ENCODE measurements at places on chromosomes 2 and 18.

GRCh38 chr2:45494275-45494977, 116.6 kb downstream of the SRBD1 start:
- no peak for DNase-seq

DNA sequence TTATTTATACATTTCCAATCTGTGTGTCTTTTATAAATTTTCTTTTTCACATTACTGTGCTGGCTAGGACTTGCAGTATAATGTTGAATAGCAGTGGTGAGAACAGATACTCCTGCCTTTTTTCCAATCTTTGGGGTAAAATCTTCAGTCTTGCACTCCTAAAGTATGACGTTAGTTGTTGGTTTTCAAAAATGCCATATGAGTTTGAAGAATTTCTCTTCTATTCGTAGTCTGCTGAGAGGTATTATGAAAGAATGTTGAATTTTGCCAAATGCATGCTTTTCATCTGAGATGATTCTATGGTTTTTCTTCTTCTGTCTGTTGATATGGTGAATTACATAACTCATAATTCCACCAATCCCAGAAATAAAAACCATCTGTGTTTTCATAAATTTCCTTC, 335.3 kb upstream of the CHST9 start:
- no peak for DNase-seq

DNA sequence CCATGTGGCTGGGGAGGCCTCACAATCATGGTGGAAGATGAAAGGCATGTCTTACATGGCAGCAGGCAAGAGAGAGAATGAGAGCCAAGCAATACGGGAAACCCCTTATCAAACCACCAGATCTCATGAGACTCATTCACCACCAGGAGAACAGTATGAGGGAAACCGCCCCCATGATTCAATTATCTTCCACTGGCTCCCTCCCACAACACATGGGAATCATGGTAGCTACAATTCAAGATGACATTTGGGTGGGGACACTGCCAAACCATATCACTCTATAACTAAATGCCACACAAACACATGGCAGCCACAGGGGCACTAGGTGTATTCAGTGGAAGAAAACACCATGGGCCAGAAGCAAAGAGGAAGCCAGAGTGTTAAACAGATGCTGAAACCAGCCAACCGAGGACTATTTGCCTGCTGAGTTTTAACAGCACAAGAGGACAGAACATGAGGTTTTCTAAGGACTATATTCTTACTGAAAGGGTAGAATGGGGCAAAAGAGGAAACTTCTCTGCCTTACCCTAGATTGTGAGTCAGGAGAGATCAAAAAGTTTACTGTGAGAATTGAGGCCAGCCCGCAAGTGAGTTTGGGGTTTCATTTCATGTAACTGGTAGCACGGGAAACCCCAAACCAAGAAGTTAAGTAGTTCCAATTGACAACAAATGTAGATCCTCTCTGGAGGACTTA, 49.2 kb downstream of the SIGLEC15 start:
- peak; percentile 51 for DNase-seq

DNA sequence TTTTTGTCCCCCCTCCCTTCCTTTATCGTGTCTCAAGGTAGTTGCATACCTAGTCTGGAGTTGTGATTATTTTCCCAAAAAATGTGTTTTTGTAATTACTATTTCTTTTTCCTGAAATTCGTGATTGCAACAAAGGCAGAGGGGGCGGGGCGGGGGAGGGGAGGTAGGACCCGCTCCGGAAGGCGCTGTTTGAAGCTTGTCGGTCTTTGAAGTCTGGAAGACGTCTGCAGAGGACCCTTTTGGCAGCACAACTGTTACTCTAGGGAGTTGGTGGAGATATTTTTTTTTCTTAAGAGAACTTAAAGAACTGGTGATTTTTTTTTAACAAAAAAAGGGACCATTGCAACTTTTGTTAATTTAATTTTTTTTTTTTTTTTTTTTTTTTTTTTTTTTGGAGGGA, 2.1 kb downstream of the SOX11 start:
- DNase-seq = no peak

DNA sequence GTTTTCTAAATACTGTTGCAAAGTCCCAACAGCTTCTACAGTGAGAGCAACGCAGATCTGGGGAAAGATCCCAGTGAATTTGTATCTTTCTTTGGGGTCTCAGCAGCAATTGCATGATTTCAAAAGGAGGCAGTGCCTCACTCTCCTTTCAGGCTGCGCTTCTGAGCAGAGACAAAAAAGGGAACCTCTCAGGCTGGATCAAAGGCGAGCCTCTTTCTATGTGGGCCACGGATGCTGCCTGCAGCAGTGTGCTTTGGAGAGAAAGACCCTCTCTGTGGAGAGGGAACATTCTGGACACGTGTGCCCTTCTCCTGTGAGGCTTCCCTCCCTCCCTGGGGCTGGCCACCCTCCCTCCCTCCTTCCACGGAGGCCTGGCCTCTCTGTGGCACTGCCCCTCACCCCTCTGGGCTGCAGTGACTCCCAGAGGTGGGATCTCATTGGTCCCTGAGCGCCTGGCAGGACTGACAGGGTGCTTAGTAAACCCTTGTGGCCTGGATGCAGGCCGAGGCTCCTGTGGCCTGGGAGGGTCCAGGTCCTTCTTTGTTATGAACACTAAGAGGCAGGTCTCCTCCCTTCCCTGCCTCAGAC, 21.6 kb upstream of the PDIA6 start:
- no peak for DNase-seq

DNA sequence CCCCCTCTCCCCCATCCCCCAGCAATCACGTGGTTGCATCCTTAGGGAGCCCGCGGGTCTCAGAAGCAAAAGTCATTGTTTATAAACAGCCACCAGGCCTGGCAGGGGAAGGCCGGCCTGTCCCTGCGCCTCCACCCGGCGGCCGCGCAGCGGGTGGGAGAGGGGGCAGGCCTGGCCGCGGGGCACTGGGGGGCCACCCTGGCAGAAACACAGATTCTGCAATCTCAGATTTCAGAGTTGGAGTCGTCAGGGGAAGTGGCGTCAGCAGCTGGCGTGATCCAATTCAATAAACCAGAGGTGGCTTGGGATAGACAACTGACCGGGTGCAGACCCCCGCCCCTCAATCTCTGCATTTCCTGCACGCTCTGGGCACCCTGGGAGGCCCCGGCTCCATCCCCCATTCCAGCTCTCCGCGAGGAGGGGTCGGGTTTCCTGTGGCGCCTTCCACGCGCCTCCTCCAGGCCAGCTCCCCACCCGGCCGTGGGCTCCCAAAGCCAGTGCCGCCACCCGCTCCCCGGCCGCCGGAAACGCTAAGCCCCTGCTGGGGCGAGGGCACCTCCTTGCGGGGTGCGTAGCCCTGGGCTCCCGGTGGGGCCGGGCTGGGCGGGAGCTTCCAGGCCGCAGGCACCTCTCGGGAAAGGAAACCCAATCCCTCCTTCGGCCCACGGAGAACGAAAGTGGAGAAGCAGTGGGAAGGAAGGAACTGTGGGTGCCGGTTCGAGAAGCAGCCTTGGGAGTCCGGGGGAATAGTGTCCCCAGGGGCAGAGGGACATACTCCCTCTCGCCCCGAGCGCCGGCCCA, 1.1 kb downstream of the BIN1 start:
- no peak for DNase-seq

DNA sequence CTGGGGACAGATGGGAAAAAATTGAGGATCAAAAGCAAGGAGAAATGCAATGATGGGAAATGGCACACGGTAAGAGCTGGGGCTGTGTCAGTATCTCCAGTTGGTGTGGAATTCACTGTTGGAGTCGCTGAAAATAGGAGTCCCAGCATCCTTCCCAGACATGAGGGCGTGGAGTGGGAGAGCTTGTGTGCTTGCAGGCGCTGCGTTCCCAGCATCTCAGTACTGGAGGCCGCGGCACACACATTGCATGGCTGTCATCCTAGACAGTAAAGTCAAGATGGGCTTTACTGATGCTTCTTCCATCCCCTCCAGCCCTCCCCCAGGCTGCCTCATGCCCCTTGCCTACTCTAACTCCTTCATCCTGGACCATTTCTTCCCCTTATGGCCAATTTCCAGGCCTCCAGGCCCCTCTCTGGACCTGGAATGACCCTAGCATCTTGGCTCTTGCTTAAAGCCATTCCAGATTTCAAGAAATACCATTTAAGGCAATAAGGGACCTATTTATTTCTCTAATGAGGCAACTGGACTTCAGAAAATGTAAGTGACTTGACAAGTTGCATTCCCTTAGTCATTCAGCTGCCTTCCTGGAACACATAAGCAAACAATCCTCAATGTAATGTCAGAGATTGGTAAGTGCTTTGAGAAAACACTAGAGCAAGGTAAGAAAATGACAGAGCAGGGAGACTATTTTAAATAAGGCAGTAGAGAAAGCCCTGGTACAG, 70.5 kb upstream of the TTC39C start:
- DNase-seq = no peak

- no peak for DNase-seq
Measured at GRCh38 chr2:144419218-144419617, 100.7 kb downstream of the ZEB2 start.

- DNase-seq = no peak
Measured at GRCh38 chr18:35695384-35695783, 113.8 kb downstream of the GALNT1 start.

DNA sequence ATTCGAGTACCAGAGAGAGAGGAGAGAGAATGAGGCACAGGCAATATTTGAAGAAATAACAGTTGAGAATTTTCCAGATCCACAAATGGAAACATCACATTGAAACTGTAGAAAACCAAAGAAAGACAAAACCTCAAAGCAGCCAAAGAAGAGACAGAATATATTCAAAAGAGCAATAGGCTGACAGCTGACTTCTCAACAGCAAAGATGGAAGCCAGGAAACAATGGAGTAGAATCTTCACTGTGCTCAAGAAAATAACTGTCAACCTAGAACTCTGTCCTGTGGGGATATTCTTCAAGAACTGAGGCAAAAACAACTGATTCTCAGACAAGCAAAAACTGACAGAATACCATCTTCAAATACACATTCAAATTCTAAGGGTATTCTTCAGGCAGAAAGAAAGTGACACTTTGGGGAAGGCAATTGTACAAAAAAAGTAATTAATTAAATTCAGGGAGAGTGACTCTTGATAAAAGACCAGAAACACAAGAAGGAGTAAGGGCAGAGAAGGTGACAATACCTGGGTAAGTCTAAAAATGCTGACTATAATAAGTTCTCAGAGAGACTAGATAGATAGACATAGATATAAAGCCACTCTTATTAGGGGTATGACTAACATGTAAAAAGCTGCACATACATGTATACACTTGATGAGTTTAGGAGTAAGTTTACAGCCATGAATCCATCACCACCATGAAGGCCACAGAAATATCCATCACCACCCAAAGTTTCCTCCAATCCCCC, 25.6 kb downstream of the ANKMY1 start:
- no peak for DNase-seq

DNA sequence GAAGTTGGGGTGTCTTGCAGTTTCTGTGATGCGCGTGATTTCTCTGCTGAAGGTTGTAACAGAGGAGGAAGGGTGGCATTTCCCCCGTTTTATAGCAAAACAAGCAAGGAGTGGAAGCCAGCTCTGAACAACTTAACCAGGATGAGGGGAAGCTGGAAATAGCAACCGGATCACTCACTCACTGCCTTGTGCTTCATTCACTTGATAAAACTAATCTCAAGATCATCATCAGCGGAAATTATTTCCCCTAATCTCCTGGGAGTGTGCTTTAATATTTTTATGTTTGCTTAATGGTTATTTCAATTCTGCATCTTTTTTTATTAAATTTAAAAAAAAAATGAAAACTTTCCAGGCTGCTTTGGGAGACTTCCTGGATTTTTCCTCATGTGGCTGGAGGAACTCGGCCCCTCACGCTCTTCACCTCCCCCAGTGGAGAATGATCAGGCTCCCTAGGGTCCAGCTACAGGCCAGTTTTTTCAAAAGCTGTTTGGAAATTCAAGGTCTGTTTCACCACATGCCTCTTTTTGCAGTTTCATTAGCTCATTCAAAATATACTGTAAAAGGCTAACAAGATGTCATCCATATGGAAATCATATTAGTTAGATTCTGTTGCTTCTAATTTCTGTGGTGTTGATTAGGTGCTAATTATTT, 31.7 kb downstream of the CABLES1 start:
- no peak for DNase-seq

GRCh38 chr2:191521608-191522208, 156.2 kb upstream of the NABP1 start:
- DNase-seq = no peak

GRCh38 chr2:149019768-149020167, 18.7 kb upstream of the LYPD6B start:
- DNase-seq = no peak

- DNase-seq = no peak
Measured at GRCh38 chr18:2709316-2709715, 53.8 kb downstream of the SMCHD1 start.

DNA sequence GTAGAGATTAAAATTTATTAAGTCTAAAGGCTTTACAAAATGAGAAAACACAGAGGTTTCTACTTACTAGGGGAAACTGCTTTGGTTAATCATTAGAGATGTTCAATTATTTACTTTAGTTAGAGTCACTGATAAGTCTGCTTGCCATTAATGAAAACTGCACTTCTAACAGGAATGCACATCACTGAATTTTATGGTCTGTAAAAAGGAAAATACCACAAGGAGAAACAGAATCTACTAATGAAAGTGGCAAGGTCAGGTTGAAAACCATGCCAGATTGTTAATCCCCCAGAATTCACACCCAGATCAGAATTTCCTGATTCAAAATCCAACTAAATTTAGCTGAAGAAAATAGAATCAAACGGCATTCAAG, 90.5 kb upstream of the GRB14 start:
- no peak for DNase-seq

DNA sequence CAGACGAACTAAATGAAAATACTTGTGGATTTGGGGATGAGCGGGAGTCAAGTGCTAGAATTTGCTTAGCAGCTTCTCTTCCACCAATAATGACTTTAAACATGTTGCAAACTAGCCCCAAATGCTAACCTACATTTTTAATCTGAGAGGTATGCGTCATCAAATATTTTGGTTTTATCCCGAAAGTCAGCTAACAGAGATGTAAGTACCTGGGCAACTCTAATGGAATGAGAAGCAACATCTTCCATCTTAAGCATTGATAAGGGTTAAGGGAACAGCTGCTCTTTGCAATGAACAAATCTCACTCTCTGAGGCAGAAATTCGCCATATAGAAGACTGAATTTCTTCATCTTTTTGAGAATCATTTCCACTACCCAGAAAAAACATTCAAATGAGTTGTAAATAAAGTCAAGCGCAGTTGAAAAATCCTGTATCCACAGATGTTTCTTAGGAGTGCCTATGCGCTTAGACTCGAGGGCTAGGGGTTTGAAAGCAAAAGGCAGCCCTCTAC, 926 bp upstream of the YPEL5 start:
- DNase-seq = no peak

GRCh38 chr18:68940754-68941153, 142.9 kb downstream of the CCDC102B start:
- DNase-seq = no peak

GRCh38 chr2:101307950-101308431, 510 bp downstream of the RNF149 start:
- peak; percentile 35 for DNase-seq

- no peak for DNase-seq
Measured at GRCh38 chr2:29015701-29016470, 34.8 kb downstream of the TOGARAM2 start.

GRCh38 chr2:164737612-164738081, 104.0 kb downstream of the COBLL1 start:
- DNase-seq = no peak

GRCh38 chr2:23380562-23381065, 4.4 kb upstream of the KLHL29 start:
- DNase-seq = peak; percentile 49

All from activated CD4-positive, alpha-beta T cell treated with anti-CD3 and anti-CD28 coated beads, Interleukin-2, amount 50 U/mL, for 4 hours (primary cell).